ENCODE measurements at places on chromosomes 1 and 21.
A peak's percentile ranks its signal among the peaks of the same experiment; 100 is the strongest.

GRCh38 chr1:76418531-76418930 lies 344.0 kb downstream of the ST6GALNAC3 start:
- no peak for DNase-seq

- peak; percentile 18 for DNase-seq
These were observed 27.7 kb upstream of the FMO1 start for GRCh38 chr1:171220581-171221054.

DNA sequence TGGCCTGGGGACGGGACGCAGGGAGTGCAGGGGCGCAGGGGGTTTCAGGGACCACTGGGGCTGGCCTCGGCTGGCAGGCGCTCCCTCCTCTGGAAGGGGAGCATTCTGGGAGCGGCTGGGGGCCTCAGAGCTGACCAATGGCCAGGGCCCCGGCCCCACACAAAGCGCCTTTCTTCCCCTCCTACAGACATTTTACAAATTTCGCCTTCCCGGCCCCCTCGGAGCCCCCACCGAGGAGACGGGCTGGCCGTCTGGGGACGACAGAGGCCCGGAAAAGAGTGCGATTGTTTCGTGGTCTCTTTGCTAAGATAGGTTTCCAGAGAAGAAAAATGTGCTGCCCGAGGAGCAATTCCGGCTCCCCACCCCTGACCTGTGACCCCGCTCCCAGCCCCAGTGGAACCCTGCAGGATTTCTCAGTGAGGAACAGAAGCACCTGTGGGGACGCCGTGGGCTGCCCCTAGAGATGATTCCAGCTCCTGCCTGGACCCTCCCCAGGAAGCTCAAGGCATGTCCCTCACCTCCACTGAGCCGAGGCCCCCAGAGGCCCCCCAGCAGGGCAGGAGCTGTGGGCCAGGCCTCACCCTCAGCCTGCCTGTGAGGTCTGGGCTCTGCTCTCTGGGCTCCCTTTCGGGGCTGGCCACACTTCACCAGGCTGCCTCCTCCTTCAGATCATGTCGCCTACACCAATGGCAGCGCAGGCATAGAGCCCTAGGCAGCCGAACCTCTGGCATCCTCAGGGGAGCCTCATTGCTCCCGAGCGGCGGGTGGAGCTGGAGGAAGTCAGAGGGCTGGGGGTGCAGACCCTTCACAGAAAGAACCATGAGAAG lies 15.0 kb upstream of the PLEKHG5 start:
- DNase-seq, result no peak

GRCh38 chr1:87678266-87678665 lies 349.6 kb downstream of the LMO4 start:
- DNase-seq, result no peak

GRCh38 chr1:207308451-207309190 lies 12.9 kb upstream of the CD55 start:
- no peak for DNase-seq

DNA sequence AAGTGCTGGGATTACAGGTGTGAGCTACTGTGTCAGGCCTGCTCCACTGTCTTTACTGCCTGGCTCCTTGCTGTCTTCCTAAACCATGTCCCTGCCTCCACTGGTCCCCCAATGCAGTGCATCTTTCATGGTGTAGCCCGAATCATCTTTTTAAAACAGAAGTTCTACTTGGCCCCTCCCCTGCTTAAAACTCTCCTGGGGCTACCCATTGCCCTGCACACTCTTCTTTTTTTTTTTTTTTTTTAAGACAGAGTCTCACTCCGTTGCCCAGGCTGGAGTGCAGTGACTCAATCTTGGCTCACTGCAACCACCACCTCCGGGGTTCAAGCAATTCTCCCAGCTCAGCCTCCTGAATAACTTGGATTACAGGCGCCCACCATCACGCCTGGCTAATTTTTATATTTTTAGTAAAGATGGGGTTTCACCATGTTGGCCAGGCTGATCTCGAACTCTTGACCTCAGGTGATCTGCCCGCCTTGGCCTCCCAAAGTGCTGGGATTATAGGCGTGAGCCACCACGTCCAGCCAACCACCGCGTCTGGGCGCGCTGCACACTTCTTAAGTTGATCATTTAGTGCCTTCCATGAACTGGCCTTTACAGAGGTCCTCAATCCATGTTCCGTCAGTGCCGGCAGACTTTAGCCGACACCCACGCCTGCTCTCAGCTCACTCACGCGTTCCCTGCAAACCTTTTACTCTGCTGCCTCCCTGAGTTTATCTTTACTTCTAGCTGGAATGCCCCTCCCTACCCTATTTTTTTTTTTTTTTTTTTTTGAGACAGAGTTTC lies 2.4 kb downstream of the FCN3 start:
- DNase-seq, result peak; percentile 63
